Activated T-helper 2 cell treated with anti-CD3 and anti-CD28 coated beads, Interferon-gamma antibody, Interleukin-2, Interleukin-4, amounts not matched to agents 10 μg/mL and 5 μg/mL and 100 μg/mL, durations not matched to agents 14 hours and 24 hours and 36 hours (primary cell): ENCODE measurements at places on chromosomes 6 and 20.

GRCh38 chr6:113482771-113483170, 374.4 kb upstream of the MARCKS start:
- no peak for DNase-seq

DNA sequence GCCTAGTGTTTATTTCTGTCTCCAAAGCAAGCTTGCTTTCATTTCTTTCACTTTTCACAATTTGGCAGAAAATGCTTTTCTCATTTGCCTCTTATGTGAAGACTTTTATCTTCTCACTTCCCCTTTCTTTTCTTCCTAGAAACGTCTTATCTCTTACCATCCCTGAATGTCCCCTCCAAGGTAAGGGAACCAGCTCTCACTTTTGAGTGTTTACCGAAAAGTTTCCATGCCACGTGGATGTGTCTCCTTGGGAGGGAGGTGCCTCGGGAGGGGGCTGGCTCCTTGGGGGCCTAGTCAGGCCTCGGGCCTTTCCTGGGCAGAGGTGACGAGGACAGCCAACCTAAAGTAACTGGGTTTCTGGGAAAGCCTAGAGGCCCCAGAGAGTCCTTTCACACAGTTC, 127.4 kb downstream of the CD24 start:
- no peak for DNase-seq

- no peak for DNase-seq
Observed at GRCh38 chr6:48765352-48765961, 654.5 kb upstream of the PTCHD4 start.

- no peak for DNase-seq
Observed at GRCh38 chr6:47603227-47603626, 95.2 kb upstream of the ADGRF4 start.

DNA sequence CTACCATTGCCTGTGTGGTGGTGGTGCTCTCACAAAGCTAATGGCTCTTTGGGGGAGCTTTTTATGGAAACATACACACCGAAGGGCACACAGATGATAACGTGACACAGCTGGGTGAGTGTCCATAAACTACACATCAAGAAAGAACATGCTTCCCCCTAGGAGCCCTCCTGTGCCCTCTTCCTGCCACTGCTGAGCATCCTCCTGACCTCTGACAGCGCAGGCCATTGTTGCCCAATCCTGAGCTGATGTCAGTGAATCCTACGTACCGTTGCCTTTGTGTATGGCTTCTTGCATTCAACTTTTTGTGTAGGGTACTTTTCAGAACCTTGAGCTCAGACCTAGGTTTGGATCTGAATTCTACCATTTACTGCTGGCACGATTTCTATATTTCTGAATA, 65.8 kb upstream of the SLC22A1 start:
- no peak for DNase-seq

- no peak for DNase-seq
Observed at GRCh38 chr6:6402006-6402405, 81.5 kb upstream of the F13A1 start.

DNA sequence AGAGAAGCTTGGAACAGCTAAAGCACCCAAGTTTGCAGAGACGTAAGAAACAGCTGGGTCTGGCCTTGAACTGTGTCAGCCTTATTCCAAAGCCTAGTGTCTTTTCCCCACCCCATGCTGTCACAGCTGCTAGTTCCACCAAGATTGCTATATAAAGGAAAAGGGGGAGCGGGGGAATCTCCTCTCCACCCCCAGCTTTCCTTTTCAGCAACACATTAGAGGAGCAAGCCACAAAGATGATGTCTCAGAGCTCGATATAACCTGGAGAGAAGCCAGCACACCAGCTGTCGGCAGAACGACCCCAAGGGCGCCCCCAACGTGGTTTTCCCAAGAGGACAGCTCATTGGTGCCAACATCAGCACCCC, 36.5 kb downstream of the ATP9A start:
- no peak for DNase-seq

GRCh38 chr6:126344181-126344580, 4.3 kb downstream of the CENPW start:
- DNase-seq: no peak

DNA sequence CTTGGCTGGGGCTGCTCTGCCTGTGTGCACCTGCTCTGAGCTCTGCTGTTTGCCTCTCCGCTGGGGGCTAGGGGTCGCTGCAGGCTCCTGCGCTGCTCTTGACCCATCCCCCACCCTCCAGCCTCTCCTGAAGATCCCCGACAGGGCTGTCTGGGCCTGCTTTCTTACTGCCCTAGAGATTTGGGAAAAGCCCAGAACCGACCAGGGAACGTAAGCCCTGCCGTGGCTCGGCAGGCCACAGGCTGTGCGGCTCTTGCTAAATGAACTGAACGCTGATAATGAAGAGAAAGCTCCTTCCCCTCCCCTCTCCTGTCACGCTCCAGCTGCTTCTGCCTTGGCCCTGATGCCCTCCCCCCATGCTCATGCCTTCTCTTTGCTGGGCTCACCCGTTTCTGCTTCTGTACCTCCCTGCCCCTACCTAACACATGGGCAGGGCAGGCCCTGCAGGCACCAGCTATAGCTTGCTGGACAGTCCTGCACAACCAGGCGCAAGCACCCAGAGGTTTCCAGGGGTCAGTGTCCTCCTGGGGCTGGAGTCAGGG, 32.0 kb upstream of the PCMTD2 start:
- no peak for DNase-seq

DNA sequence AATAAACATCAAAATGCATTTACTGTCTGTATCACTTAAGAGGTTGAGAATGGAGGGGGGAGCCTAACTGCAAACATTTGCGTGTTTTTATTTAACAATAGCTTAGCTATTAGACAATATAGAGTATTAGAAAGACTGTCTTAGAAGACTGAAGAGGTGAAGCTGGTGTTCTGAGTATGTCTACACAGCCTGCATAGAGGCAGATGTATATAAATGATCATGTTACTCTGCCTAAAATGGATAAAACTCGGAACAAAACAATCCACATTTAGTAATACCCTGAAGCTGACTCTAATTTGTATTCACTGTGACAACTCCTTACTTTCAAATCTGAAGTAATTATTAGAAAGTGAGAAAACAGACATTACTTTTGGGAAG, 181.9 kb downstream of the GMPR start:
- DNase-seq: no peak

- DNase-seq: no peak
Observed at GRCh38 chr20:23146181-23146580, 60.1 kb upstream of the CD93 start.

DNA sequence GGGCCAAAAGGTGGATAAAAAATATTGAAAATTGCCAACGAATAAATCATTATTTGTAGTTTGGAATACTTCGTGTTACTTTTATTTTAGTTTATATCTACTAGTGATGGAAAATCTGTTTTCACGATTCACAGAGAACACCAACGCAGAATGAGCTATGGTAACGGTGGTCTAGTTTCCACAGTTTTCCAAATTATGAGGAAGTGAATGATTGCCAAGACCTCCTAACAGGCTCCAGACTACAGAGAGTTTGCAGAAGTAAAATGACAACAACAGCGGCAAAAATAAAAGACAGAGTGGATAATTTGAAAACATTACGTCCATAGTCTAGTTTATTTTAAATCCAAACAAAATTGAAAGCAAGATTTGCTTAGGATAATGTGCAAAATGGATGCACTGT, 57.0 kb upstream of the AIG1 start:
- DNase-seq: no peak

DNA sequence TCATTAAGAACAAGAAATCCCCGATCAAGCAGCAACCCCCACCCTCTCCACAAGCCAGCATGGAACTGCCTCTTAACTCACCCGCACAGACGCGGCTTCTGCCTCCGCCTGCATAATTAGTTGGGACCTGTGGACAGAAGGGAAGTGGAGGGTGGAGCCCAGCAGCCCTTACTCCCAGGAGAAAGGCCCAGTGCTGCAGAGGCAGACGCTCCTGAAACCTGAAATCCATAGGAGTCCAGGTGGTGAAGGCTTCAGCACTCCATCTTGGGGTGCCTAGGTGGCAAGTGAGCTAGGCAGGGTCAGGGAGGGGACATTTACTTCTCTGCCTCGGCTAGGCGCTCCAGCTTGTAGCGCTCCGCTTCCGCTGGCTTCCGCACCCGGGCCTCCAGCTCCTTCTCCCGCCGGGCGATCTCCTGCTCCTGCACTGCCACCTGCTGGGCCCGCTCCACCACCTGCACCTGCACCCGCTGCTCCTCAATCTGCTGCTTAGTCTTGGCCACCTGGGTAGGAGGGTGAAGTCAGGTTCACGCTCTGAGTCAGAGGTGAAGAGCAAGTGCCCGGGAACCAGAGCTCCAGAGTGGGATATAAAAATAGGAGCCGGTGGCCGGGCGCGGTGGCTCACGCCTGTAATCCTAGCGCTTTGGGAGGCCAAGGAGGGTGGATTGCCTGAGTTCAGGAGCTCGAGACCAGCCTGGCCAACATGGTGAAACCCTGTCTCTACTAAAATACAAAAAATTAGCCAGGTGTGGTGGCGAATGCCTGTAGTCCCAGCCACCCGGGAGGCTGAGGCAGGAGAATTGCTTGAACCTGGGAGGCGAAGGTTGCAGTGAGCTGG, 10.7 kb downstream of the TUBB start:
- peak; percentile 81 for DNase-seq

GRCh38 chr6:306641-307061, 14.4 kb downstream of the DUSP22 start:
- no peak for DNase-seq

GRCh38 chr6:136304410-136304809, 14.8 kb upstream of the BCLAF1 start:
- DNase-seq: no peak

DNA sequence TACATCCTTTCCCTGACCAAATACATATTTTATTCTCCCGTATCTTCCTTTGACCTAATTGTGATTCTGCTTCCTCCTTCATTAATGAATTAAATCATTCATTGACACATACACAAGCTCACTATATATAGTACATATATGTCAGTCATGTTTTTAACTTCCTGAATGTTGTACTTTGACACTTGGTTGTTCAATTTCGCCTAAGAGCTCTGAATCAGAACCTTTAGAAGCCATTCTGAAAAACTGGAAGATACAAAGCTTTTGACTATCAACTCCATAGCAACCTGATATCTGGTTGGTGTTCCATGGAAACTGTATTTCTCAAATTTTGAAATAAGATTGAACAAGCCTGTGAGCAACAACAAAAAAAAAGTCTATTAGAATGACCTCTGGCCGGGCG, 27.3 kb upstream of the HFE start:
- DNase-seq: no peak

DNA sequence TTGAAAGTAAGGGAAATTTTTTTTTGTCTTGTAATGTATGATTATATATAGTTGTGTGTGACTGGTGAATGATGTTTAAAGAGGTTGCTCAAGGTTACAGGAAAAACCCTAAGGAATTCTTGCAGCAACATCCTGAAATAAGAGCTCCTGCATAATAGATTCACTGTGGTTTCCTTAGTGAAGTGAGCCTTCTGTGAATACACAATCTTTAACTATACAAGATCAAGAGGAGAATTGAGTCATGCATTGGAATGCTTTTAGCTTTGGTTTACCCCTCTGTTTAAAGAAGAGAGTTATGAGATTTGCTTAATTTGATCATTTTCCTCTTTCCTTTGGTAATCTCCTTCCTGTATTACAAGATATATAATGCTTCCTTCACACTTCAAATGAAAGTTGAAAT, 141.6 kb upstream of the EYA4 start:
- DNase-seq: no peak

GRCh38 chr6:24996269-24996836, 60.6 kb upstream of the RIPOR2 start:
- DNase-seq: no peak

- DNase-seq: no peak
Observed at GRCh38 chr6:166775923-166776220, 148.8 kb upstream of the RPS6KA2 start.

DNA sequence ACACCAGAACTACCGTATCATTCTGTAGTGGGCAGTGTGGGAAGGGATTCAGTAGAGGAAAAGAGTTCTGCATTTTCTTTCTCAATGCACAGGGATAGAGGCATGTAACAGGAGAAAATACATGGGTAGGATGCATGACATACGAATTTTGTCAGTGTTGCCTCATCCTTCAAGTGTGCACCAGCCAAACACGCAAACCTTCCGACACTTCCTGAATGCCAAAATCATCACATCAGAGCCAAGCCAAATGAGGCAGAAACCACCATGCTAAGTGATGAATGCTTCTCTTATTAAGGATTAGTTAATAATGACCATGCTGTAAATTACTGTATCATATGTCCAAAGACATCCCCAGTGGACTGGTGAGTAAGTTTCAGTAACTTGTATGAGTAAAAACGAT, 27.3 kb downstream of the RAMACL start:
- no peak for DNase-seq

DNA sequence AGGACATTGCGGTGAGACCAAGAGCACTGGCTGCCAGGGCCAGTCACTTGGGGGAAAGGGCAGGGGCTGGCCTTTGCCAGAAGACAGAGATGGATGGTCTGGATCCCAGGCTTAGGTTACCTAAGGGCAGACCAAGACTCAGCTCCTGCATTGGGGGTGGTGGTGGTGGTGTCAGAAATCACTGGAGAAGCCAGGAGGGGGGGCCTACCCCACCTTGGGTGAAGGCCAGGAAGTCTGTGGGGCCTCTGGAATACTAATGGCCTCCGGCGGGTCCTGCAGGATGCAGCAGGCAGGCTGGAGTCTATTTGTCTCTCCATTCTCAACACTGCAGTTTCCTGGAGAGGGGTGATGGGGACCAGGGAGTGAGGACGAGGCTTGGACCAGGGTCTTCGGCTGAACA, 32.8 kb downstream of the CD40 start:
- no peak for DNase-seq

DNA sequence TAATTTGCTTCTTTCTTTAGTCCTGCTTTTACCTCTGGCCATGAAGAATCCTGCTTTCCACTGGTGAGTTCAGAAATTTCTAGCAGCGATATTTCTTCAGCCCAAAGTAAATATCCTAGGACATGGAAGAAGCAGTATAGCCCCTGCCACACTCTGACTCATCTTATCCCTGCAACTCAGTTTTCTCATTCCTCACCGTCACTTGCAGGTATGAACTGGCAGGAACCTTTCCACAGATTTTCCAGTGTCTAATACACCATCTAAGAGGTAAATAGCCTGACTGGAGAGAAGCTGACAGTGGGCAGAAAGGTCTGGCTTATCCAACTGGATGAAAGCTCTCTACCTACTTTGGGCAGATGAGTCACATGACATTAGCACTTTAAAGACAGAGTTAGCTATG, 816.7 kb upstream of the FLRT3 start:
- no peak for DNase-seq

- no peak for DNase-seq
Observed at GRCh38 chr6:156953127-156953478, 175.9 kb downstream of the ARID1B start.
